Cortex of kidney (tissue), 1 donor: ENCODE measurements at places on chromosomes 2 and 18.

DNA sequence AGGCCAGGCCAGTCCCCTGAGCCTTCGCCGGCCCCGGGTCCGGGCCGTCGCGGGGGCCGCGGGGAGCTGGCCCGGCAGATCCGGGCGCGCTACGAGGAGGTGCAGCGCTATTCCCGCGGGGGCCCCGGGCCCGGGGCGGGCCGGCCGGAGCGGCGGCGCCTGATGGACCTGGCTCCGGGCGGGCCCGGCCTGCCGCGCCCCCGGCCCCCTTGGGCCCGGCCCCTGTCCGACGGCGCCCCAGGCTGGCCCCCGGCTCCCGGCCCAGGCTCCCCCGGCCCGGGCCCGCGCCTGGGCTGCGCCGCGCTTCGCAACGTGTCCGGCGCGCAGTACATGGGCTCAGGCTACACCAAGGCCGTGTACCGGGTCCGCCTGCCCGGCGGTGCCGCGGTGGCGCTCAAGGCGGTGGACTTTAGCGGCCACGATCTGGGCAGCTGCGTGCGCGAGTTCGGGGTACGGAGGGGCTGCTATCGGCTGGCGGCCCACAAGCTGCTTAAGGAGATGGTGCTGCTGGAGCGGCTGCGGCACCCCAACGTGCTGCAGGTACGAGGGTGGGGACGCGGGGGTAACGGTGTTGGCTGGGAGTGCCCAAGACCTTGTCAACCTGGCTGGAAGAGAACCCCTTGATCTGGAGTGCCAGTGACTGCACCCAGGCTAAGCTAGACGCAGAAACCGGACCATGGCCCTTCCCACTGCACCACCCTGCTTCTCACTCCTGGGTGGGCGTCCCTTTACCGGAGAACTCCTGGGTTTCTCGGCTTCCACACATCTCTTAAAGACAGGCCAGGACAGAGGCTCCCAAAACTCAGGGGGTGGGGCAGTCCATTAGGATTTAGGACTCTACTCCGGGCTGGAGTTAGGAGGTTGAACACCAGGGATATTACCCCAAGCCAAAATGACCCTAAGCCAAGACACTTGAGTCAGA lies 739 bp downstream of the PKDCC start:
- no peak for DNase-seq

DNA sequence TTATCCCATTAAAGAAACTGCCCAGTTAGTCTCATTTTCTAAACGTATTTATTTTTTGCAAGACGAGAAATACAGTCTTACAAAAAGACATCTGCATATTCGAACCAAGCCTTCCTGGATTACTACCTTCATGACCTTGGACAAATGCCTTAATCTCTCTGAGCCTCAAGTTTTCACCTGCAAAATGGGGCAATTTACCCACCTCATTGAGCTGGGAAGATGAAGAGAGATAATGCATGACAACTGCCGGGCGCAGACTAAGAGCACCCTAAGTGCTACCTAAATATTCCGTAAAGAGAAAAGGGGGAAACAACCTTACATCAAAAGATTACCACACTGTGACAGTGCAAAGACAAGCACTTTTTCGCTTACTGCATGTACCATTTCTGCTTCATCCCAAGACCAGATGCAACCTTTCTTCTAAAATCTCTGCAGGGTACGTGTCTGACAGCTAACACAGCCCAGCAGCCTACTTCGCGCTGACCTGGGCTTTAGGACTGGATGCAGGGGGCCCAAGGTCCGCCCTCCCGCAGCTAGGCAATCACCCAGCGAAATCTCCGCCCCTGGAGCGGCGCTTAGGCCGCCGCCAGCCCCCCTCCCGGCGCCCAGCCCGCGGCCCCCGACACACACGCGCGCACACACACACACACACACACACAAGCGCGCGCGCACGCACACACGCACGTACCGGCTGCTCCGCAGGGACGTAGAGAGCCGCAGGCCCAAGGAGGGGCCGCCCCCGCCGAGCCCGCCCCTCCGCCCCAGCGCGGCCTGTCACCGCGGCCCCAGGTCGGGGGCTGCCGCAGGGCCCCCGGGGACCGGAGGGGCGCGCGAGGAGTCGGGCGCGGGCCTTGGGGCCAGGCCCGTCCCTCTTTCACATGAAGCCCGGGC lies 766 bp downstream of the MAP3K2 start:
- DNase-seq: no peak

DNA sequence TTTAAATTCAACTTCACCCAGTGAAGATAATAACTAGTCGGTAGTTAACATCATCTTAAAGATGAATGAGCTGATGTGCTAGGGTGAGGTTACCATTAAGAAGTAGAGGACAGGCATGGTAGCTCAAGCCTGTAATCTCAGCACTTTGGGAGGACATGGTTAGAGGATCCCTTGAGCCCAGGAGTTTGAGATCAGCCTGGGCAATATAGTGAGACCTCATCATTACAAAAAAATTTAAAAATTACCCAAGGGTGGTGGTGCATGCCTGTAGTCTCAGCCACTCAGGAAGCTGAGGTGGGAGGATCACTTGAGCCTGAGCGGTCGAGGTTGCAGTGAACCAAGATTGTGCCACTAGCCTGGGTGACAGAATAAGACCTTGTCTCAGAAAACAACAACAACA lies 4.7 kb downstream of the GALNT5 start:
- no peak for DNase-seq

GRCh38 chr2:109066917-109067597 lies 61.9 kb upstream of the SH3RF3 start:
- no peak for DNase-seq

GRCh38 chr2:36461039-36461681 lies 105.6 kb downstream of the CRIM1 start:
- DNase-seq: no peak

DNA sequence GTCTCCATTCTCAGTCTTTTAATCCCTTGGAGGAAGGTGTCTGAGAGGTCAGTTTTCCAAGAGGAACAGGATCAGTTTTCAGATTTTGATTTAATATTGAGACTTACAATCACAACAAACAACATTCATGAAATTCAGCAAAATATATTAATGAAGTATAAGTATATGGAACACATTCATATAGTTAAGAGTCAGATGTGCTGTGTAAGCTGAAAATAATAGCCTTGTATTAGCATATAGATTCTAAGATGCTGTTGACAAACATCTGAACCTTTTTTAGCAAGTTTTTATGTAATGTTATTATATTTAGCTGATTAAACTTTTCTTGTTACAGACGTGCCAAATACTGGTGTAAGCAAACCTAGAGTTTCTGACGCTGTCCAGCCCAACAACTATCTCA lies 163.9 kb downstream of the PKP4 start:
- DNase-seq: no peak

GRCh38 chr18:53819174-53819573 lies 405.3 kb downstream of the MBD2 start:
- DNase-seq: no peak

- no peak for DNase-seq
Measured at GRCh38 chr2:205712508-205712907, 30.2 kb downstream of the NRP2 start.
